ENCODE measurements at places on chromosomes 16 and 17. TPM values are rescaled to one million over a fixed set of nuclear protein-coding genes. Genes with fewer than 3 reads are reported as not detected.

TMEM97 gene
- 58.1 TPM for total RNA-seq

DNA sequence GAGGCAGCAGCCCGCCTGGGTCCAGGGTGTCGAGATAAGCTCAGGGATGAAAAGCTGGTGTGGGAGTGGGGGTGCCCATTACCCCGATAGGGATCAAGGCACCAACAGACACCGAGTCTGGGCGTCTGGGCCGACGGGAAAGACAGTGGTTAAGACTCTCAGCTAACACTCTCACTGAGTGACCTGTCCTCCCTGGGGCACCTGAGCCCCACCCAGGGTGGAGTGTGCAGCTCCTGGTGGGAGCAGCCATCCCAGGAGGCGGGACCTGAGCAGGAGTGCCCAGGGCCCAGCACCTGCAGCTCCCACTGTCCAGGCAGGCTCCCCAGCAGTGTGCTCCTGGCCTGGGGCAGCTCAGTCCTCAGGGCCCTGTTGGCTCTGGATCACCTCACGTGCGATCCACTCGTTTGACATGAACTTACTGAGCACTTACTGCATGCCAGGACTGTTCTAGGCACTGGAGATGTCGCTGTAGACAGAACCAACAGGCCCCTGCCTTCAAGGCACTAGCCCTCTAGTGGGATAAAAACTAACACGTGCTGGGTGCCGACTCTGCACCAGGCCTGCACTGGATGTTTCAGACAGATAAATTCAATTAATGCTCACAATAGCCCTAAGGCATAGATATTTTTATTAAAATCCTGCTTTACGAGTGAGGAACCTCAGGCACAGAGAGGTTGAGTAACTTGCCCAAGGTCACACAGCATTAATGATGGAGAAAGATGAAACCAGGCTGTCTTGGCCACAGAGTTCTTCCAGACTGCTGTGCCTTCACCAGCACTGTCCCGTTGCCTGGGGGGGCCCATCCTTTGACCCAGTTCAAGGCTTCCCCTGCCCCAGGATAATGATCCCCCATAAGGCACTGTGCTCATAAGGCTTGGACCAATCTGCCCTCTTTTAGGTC, 1.9 kb downstream of the EVPLL start:
- no peak for DNase-seq

SEPTIN12 gene
- not detected for total RNA-seq

- no peak for DNase-seq
Observed at GRCh38 chr16:19130852-19131824, 17.4 kb downstream of the ITPRIPL2 start.

SLC6A4 gene
- total RNA-seq, result not detected

MRPL45 gene
- 70.8 TPM for total RNA-seq

DNA sequence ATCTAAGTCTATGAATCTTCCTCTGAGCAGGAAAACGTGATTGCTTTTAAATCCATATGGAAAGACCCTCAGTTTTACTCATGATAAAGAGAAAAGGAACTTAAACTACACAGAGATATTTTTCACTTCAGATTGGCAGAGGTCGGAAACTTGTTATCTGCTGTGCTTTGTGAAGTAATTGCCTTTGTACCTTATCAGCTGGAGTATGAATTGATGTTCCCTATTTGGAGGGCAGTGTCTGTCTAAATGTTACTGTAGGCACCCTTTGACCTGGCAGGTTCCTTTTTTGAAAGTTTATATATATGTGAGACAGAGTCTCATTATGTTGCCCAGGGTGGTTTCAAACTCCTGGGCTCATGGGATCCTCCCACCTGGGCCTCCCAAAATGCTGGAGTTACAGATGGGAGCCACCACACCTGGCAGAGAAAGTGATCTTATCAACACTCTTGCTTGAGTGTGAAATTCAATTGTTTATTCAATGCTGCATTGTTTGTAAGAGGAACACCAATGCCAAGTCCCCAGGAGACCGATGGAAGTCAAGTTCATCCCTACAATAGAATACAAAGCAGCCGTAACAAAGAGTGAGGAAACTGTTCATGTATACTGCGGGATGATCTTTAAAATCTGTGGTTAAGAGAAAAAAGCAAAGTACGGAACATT, 52.3 kb downstream of the ABCC1 start:
- DNase-seq, result no peak

GRCh38 chr16:23160574-23160973, 11.3 kb upstream of the USP31 start:
- DNase-seq, result no peak

GRCh38 chr16:6557353-6558023, 775.2 kb upstream of the RBFOX1 start:
- DNase-seq, result no peak

PSMB3 gene
- total RNA-seq, result 288 TPM

P2RX5 gene
- 38.7 TPM for total RNA-seq

- no peak for DNase-seq
Observed at GRCh38 chr16:30090610-30091331, 953 bp downstream of the TBX6 start.

DNA sequence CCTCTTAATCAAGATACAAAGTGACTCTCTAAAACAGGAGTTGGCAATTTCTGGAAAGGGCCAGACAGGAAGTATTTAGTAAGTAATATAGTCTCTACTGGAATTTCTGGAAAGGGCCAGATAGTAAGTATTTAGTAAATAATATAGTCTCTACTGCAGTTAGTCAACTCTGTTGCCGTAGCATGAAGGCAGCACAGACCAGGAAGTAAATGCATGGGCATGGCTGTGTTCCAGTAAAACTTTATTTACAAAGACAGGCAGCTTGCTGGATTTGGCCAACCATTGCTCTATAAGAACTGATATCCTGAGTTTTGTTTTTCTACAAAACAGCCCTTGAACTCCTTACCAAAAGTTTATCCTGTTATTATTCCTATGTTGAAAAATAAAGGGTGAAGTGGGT, 16.9 kb downstream of the LDAF1 start:
- no peak for DNase-seq

DNA sequence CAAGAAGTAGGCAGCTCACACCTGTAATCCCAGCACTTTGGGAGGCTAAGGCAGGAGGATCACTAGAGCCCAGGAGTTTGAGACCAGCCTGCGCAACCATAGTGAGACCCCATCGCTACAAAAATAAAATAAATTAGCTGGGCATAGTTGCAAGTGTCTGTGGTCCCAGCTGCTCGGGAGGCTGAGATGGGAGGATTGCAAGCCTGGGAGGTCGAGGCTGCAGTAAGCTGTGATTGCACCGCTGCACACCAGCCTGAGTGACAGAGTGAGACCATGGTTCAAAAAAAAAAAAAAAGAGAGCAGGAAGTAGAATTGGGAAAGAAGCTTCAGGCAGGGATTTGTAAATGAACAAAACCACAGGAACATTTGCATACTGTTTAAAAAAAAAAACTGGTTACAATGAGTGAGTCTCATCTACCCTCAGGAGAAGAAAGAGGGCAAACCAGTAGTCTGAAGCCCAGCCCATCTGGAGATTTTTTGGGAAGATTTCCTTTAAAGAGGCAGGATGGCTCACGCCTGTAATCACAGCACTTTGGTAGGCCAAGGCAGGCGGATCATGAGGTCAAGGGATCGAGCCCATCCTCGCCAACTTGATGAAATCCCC, 7.9 kb downstream of the MPV17L start:
- DNase-seq, result no peak

- peak; percentile 8 for DNase-seq
Observed at GRCh38 chr17:21376081-21376758, at the start of gene KCNJ12. TSS of gene KCNJ12 (plus strand) at chr17:21376357. CDS start at chr17:21415343, 38,986 bp downstream.

DNA sequence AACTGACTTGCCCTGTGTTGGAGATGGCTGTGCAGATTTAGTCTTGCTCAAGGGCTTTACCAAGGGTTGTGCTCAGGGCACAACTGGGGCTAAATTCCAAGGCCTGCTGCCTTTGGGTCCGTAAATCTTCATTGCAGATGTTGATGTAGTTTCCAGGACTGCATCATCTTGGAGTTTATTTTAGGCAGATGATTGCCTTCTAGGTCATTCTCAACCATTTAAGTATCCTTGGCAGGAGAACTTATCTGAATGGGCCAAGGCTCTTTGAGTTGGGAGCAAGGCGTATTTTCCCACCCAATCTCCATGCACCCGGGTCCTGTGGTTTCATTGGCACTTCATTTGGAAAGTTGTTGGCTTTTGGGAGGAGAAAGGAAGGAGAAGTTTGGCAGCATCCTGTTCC, 200.3 kb downstream of the MSI2 start:
- DNase-seq, result no peak

DNA sequence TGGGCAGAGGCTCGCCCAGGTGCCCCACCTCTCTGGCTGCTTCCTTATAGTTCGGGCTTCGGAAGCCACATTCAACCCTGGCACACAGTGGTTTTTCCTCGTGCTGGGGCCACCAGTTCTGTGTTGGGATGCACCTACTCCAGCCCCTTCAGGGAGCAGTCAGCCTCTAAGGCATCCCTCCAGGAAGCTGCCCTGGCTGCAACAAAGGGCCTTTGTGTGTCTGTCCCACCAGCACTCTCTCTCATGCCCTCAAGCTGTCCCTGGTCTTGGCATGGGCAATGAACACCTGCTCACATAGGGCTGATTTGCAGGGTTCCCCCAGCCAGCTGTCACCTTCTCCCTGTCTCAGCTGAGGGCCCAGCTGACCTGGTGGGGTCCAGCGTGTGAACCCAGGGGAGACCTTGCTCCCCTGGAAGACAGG, 754 bp upstream of the NOXO1 start:
- no peak for DNase-seq

DNA sequence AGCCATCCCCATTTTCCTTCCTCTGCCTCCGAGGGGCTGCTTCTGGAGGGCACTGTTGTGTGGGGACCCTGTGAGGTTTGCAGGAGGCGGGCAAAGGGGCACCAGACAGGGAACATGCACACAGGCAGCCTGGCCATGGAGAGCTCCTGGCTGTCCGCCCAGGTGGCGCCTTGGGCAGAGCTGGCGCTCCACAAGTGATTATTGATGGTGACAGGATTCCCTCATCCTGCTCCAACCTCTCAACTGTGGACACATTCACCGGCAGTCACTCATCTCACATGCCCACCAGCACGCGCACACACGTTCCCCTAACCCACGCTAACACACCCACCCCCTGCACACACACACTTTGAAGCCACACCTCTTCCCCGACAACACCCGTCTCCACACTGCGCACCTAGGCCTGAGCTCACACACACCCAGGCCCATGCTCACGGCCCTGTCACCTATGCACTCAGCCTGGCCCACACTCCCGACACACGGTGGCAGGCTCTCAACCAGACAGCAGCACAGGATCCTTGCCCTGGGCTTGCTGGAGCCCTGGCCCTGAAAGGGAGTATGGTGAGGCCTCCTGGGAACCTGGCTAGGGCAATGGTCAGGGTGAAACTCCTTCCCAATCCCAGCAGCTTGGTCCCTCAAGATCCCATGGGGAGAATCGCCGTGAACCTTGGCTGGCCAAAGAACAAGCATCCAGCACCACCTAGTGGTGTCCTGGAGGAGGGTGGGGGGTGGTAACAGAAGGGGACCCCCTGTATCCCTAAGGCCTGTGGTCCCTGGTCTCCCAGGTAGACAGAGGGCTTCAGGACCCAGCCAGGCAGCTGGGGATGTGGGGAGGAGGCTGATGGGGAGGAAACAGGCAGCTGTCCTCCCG, 3.6 kb downstream of the PNMT start:
- no peak for DNase-seq

DNA sequence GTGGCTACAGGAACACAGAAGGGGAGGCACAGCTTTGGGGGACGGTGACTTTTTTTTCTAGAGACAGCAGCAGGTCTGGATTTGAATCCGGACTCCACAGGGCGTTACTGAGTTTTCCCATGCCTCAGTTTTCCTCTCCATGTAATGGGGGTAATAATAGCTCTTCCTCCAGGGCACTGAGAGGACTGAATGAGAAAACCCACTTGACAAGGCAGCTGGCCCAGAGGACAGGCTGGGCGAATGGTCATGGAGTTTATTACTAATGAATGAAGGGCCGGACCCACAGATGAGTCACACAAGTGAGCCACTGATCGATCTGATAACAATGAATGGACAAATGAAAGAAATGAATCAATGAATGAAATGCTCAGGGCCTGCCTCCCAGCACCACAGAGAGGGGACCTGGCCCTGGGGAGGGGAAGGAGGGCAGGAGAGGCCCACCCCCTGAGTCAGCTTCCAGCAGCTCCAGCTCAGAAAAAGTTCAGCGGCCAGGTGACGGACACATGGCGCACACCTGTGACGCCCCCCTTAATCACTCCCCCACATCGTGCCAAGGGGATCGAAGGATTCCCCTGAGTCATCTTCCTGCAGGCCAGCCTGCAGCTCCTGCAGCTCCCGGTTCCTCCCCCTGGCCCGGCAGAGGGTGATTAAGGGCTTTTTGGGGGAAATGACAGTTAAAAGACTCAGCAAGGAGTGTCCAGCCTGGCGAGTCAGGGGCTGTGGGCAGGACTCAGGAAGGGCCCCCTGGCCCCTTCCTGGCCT, 54.3 kb downstream of the SOCS1 start:
- no peak for DNase-seq
